ENCODE measurements at places on chromosomes 12 and 14.

GRCh38 chr14:74524076-74524811, 30.7 kb downstream of the ISCA2 start:
- DNase-seq, result no peak

DNA sequence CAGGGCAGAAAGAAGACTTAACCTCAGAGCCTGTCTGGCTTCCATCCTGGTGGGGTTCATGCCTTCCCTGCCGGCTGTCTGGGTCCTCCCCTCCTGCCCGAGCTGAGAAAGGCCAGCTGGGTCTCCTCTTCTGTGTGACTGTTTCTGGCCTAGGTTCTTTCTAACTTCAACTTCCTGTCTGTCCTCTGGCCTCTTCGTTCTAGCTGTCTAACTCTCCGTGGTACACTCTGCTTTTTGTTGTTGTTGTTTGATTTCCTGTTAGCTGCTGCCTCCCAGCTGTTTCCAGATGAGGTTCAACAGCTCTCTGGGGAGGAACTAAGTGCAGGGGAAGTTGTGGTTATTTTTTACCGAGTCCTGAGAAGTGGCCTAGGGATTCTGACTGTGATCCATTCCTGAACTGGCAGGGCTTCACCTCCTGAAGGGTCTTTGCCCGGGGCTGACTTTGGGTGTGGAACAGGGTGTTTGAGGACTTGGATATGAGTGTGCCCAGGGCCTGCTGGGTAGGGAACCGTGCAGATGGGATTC, 3.2 kb downstream of the MLXIP start:
- no peak for DNase-seq

DNA sequence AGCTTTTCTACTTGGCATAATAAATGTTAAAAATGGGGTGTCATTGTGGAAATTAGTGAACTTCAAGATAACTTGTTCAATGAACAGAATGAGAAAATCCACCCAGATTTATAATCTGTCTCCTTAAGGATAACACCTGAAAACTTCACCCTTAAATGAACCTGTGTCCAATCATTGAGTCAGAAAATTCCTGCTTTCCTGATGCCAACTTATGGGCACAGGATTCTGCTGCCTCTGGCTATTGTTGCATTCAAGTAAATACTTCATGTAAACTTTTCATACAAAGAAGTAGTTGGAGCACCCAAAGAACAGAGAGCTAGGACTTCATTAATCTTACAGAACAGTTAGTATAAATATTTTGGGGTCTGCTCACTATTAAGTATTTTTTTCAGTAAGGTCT, 98.9 kb upstream of the PLEKHA5 start:
- DNase-seq, result no peak

DNA sequence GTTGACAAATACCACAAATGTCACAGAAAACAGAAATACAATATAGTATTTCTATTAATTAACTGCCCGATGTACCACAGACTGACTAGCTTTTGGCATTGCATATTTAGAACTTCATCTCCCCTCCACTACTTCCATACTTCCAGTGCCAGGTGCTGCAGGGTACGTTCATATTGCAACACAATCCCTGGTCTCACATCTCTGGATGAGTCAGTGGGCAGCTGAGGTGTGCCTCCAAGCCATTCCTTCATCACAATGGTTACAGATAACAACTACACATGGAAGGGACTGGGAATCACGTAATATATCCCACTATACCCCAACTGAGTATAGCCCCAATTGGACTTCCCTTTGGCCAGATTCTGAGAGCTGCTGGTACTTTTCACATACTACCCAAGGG, 31.1 kb downstream of the CCDC198 start:
- no peak for DNase-seq

Data from NCI-H2171 (cell line).